Testis (tissue), 5 donors: ENCODE measurements at places on chromosomes 1 and 21.

DNA sequence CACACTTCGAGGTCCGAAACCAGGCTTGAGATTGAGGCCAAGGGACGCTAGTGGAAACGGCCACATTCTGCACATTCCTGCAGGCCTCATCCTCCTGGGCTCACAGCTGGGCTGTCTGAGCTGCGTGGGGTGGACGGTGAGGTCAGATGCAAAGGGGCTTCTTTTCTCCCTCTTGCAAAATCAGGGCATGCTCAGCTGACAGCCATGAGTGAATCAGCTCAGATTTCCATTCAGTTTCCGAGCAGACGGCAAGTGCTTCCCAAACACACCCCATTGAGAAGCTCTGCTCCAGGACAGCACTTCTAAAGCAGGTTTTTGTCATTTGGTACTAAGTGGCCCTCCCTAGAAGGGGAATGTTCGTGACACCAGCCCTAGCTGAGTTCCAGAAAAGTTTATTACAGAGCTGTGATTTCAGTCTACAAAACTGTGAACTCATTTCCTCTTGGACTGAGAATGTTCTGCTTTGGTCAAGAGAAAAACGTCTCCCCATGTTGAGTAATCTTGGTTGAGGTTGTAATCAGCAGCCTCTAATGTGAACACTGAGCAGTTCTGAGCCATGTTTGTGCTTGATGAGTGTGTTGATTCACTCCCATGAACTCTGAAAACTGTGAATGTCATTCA lies 10.0 kb downstream of the PDPN start:
- DNase-seq: peak; percentile 44

DNA sequence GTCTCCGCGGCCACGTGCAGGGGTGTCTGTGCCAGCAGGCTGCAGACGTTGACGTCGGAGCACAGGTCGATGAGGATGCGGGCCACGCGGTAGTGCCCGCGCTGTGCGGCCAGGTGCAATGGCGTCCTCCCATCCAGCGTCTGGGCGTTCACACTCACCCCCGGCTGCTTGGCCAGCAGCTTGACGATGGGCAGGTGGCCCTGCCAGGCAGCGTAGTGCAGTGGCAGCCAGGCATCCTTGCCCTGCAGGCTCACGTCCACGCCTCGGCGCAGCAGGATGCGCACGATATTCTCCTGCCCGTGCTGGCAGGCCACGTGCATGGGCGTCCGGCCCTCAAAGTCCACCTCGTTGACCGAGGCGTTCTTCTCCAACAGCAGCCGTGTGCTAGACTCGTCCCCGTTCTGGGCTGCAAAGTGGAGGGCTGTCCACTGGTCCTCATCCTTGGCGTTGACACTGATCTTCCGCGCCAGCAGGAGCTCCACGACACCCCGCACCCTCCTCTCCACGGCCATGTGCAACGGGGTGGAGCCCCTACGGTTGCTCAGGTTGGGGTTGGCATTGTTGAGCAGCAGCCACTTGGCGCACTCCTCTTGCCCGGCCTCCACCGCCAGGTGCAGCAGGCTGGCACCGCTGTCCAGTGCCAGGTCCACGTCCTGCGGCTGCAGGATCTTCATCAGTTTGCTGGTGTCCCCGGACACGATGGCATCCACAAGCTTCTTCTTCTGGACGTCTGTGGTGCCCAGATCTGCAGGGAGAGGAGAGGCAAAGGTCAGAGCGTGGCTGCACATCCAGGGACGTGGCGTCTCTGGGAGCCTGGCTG lies 25.4 kb downstream of the RIPK4 start:
- DNase-seq: no peak

DNA sequence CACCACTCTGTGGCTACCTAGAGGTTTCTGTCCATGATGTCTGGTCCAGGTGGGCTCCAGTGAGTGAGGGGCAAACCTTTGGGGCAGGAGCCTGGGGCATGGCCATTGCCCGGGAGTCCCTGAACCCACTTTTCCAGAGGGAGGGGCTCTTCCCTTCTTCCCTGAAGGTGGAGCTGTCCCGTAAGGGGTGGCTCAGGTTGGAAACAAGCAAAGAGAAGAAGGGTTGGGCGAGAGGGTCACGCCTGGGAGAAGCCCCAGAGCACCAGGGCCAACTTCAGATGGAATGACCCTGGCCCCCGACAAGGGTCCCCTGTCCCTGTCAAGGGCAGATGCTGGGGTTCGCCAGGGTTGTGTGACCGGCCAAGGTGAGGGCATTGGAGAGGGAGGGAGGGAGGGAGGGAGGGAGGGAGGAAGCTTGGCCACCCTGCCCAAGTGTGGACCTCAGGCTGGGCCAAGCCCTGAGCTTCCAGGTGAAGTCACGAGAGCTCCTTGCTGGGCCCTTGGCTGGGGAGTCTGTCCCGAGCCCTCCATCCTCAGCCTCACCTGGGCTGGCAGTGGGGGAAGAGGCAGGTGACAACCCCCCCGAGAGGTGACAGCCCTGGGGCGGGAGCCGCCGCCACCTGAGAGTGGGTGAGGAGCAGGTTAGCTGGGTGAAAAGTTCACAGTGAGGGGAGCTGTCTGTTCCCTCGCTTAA lies 69.6 kb downstream of the DHRS3 start:
- DNase-seq: no peak

DNA sequence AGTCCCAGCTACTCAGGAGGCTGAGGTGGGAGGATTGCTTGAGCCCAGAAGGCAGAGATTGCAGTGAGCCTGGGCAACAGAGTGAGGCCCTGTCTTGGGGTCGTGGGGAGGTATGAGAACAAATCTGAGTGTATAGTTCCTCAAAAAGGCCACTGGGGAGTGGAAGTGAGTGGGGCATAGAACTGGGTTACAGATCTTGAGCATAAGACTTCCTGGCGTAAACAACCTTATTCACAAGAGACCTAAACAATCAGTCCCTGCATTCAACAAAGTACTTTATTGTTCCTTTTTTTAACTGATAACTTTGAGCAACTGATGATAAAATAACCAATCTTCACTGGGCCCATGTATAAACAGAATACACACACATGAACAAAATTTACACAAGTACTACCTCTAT lies 72.7 kb upstream of the MUTYH start:
- no peak for DNase-seq
